ENCODE measurements at places on chromosomes 13 and 19.

GRCh38 chr19:592101-592500, 2.4 kb downstream of the HCN2 start:
- DNase-seq, result no peak

DNA sequence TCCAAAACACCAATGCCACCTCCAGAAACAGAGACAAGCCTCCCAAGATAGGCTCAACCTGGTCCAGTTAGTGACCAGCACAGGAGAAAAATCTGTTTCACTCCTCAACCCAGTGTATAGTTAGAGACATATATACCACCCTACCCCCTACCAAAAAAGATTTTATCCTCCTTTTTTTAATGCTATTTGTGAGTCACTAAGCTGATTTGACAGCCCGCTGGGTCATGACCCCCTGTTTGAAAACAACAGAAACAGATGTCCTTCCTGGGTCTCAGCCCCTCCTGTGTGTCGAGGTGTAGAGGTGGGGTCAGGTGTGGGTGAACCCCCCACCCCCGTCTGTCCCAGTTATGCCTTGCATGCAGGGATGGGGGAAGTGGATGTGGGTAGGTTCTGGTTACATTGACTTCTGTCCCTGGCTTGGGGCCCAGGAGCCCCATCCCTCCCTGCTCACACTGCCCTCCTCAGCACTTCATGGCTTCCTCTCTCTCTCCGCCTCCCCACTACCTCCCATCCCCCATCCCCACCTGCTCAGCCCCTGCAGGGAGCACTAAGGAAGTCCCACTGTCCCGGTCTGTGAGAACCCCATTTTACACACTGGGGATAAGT, 14.0 kb upstream of the TOMM40 start:
- DNase-seq, result no peak

GRCh38 chr13:74682746-74683145, 548.5 kb upstream of the KLF12 start:
- no peak for DNase-seq

DNA sequence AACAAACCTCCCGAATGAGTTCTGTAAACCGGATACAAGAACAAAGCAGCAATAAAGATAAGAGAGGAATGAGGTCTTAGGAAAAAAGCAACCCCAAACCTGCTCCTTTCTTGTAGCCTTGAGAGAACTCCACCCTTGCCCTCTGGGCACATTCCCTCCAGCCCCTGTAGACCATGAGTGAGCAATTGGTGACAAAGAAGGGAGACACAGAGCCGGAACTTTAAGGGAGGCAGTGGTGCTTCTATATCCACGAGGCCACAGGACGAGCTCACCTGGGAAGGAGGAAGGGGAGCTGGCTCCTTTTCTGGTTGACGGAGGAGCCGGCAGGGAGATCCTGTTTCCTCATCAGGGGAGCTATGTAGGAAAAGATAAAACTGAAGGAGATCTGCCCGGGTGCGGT, 13.0 kb downstream of the BRME1 start:
- no peak for DNase-seq

GRCh38 chr13:48069573-48069972, 25.3 kb downstream of the MED4 start:
- no peak for DNase-seq

Data from HS-5 (cell line).